ENCODE measurements at places on chromosomes 13 and 19. TPM values are rescaled to one million over a fixed set of nuclear protein-coding genes. Genes with fewer than 3 reads are reported as not detected.

The LILRA6 gene
- total RNA-seq = not detected

The TNNI3 gene
- 8.1 TPM for total RNA-seq

The IL12RB1 gene
- not detected for total RNA-seq

The ZSCAN1 gene
- not detected for total RNA-seq

The PSG1 gene
- total RNA-seq = 0.23 TPM

The CYP2F1 gene
- not detected for total RNA-seq

The PRTN3 gene
- 0.24 TPM for total RNA-seq

The ADAMTSL5 gene
- 2.4 TPM for total RNA-seq

The MBD3L3 gene
- not detected for total RNA-seq

The CHAMP1 gene
- 29.7 TPM for total RNA-seq

The LYPD5 gene
- total RNA-seq = 0.32 TPM

The ETV2 gene
- total RNA-seq = 2.2 TPM

The UGGT2 gene
- 10.4 TPM for total RNA-seq

The CD33 gene
- total RNA-seq = not detected

The ZNF135 gene
- not detected for total RNA-seq

Measured in A549 treated with dexamethasone at 1 μM for 4 hours (cell line).